ENCODE measurements at places on chromosomes 5 and 9.

- no peak for DNase-seq
Observed at GRCh38 chr9:115393976-115394775, 276.2 kb upstream of the TNC start.

- DNase-seq, result no peak
Observed at GRCh38 chr9:8680658-8681057, 881.1 kb upstream of the DMAC1 start.

DNA sequence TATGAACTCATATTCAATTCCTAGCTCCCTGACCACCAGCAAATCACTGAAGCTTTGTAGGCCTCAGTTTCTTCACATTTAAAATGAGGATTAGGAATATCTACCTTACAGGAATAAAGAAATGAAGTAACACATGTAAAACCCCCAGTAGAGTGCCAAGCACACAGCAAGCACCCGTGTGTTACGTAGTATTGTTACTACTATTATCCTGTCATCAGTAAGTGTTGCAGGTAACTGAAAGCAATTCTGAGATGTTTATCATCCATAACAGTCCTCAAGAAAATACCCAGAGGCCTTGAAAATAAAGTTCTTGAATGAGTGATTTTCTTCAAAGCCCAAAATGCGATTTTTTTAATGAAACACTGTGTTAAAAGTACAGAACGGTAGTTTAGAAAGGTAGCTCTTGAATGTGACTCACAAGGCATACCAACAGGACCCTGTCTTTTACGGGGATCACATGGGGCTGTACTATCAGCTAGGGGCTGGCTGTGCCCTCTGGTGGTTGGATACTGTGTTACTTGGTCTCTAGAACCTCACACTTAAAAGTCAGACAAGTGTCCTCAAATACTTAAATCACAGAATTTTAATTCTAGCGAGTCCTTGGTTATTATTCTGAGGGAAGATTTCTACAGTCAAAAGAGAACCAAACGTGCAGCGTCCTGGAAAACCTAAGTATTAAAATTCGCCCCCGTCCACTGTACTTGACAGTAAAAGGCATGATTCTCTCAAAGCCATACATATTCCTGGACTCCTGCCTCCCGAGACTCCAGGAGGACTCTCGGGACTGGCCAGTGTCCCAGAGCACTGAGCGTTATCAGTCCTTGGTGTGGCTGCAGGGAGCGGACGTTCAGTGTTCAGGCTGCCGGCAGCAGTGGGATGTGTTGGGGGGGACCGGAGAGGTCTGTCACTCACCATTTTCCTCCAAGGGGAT, 725 bp downstream of the NDUFB6 start:
- DNase-seq, result peak; percentile 66

DNA sequence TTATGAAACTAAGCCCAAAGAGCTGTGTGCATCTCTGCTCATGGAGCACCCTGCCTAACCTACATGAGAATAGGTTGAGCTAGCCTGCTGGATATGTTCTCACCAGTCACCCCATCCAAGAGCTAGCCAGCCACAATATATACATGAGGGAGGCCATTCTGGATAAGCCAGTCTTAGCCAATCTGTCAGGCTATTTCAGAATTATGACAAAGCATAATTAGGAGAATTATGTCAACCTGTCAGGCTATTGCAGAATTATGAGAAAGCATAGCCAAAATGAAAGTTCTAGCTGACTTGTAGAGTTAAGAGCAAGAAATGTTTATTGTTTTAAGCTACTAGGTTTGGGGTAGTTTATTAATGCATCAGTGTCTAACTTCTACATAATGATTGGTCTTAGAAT, 189.8 kb downstream of the WDR70 start:
- no peak for DNase-seq

GRCh38 chr5:143347046-143347445, 56.4 kb downstream of the NR3C1 start:
- no peak for DNase-seq

DNA sequence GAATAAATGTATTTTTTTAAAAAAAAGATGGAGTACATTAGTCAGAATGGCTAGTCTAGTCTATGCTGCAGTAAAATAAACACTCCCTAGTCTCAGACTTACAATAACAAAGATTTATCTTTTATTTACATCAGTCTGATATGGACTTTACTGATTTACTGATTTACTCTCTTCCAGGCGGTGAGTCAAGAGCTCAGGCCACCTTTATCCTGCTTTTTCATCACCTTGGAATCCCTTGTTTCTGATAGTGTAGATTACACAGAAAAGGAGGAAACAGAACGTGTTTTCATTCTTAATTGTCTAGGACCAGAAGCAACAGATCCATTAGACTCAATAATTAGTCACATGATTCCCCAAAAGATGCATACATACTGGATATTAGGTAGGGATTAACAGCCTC, 290.1 kb upstream of the TRPC7 start:
- peak; percentile 65 for DNase-seq

DNA sequence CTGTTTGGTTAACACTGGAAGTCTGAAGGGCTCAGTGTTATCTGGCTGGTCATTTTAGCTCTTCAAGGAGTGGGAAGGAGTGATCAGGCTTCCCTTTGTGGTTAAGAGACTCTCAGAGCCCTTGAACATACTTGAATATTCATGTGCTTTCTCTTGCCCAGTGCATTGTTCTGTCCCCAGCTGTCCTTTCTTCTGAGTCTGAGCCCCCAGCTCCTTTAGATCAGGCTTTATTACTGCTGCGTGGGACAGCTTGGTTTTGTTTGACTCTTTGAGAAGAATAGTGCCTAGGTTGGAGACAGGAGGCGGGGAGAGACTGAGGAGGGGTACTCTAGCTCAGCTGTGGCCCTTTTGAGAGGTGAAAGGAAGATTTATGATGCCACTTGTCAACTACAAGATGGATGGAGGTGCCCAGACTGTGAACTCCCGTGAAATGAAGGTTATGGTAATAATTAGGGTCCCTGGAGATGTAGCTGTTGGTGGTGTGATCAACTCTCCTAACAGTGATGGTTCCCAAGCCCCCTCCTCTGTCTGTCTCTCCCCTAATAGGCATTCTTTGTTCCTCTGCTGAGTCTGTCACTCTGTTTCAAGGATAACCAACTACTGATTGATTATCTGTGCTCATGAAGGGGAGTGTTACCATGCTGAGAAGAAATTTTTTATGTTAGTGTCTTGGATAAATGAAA, 83.1 kb upstream of the GLRA1 start:
- DNase-seq, result no peak

GRCh38 chr5:7673658-7674057, 177.3 kb downstream of the CFAP90 start:
- DNase-seq, result no peak

DNA sequence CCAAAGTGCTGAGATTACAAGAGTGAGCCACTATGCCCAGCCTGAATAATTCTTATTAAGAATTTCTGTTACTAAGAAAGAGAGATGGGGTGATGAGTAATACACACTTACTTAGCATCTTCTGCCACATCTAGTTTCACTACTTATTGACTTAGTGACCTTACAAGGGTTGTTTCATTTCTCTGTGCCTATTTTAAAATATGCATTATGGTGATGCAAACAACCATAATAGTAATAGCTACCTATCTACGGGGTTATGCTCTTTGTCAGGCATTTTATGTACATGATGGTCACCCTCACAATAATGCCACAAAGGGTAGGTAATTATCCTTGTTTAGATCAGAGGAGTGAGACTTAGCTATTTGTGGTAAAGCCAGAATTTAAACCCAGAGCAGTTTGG, 499.0 kb upstream of the SGCD start:
- no peak for DNase-seq

DNA sequence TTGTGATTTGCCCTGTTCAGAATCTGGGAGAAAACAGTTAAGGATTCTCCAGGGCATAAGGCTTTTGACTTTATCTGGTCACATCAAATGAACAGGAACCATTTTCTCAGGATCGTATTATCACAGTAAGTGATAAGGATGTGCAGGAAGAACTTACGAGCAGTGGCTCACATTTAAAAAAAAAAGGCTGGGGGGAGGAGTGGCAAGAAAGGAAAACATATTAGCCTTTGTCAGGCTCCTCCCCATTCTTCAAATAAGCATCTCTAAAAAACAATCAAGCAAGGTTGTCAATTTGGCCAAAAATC, 234.3 kb upstream of the TMEM161B start:
- no peak for DNase-seq

DNA sequence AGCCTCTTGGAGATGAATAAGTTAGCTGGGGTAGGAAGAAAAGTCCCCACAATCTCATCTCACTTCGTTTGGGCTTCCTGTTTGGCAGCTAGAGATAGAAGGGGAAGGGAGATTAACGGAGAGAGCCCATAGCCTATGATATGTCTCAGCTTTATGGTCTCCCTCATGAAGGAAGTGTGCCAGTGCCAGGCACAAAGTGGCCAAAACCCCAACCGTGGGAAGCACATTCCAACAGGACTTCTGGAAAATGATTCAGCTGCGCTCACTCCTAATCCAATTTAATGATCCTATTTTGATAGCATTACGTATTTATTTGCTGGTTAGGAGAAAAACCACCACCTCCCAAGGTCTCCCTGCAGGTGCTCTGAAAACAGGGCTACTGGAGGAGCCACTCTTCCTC, 303.1 kb upstream of the CLINT1 start:
- no peak for DNase-seq

- no peak for DNase-seq
Observed at GRCh38 chr5:25345240-25345771, 700.5 kb upstream of the CDH10 start.

DNA sequence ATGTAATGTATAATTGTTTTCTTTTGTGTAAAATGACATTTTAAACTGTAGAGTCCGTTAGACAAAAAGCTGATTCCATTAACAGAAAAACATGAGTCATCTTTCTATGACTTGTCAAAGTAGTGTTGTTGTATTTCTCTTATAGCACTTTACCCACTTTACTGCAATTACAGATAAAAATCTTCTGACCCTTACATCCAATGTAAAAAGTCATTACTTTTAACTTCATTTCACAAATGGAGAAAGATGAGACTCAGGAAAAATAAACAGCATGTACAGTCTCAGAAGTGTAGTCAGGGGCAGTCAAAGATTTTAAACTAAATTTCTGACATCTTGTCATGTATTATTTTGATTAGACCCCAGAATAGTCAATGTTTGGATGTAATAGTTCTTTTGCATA, 146.6 kb downstream of the CTNND2 start:
- DNase-seq, result no peak

DNA sequence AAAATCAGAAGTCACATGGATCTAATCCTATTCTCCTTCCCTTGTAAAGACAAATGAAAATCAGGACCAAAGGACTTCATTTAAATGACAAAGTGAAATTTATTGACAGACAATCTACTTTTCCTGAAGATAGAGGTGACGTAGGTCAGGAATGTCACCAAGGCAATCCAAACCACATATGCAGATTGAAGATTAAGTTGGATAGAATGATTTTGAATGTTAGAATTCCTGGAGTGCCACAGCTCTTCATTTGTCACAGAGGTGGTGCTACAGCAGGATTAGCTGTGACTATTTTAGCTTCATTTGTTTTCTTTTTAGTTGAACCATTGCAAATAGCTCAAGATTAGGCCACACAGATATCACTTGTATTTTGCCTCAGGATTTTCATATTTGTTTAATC, 736.0 kb upstream of the ARRDC3 start:
- no peak for DNase-seq

- DNase-seq, result no peak
Observed at GRCh38 chr9:23842565-23843129, 16.6 kb upstream of the ELAVL2 start.

DNA sequence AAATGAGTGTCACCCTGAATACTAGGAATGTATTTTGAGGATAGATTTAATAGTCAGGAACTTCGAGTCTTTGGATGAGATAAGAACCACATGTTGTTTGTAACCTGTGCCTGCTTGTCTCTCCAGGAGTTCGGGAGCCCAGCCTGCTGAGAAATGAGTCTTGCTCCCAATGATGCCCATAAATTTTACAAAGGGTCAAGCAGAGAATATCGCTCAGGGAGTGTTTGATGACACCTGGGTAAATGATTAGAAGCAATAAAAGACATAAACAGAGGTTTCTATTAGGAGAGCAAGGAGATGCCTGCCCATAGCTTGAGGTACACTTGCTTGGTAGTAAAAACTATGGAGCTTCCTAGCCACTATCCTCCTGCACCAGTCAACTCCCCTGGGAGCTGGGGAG, 46.9 kb upstream of the KLF4 start:
- no peak for DNase-seq

DNA sequence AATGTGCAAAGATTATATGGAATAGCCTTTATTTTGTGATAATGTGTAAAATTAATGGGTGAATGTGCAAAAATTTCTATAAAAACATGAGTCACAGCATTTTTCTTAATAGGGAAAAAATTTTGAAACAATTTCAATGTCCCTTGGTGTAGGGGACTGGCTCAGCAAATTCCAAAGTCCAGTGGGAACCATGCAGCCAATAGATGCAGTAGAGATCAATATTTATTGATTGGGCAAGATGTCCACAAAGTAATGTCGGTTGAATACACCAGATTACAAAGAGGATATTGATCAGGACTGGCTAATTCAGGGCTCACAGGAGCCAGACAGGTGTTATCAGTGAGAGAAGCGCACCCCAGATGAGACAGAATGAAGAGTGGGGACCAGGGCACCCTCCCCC, 62.5 kb downstream of the AMBP start:
- no peak for DNase-seq

- DNase-seq, result peak; percentile 35
Observed at GRCh38 chr5:169876386-169876785, 103.9 kb downstream of the INSYN2B start.

DNA sequence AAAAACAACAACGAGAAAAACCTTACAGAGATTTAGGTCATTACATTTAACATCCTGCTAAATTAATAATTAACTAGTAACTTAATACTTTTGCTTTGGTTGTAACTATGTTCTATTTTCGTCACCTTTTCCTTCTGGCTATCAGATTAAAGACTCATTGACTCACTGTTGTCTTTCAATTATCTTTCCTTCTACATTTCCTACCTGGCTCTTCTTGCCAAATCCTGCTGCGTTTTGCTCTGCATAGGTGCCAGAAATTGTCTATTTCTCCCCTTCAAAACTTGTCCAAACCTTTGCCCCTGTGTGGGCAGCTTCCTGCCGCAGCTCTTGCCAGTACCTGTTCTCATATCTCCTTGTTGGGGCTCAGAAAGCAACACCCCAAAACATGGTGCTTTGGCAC, 235.5 kb upstream of the ZNF608 start:
- no peak for DNase-seq

DNA sequence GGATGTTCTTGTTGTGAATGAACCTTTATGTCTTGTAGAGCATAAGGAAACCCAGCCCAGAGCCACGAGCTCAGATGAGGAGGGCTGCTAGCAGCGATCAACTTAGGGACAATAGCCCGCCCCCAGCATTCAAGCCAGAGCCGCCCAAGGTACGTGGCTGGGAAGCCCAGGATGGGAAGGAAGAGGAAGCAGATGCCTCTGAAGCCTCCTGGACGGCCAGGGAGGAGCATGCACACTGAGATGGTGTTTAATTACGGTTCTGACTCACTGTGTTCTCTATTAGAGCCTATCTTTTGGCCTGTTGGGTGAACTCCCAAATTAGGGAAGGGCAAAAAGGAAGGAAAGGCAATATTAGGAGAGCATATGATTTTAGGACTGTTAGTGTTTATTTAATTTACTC, 75.3 kb downstream of the TJP2 start:
- peak; percentile 2 for DNase-seq

- no peak for DNase-seq
Observed at GRCh38 chr5:161539016-161539415, 7.5 kb downstream of the GABRB2 start.

- DNase-seq, result no peak
Observed at GRCh38 chr5:71528206-71528605, 58.9 kb upstream of the MCCC2 start.

- DNase-seq, result no peak
Observed at GRCh38 chr9:16063241-16063591, 510.4 kb downstream of the CCDC171 start.

- no peak for DNase-seq
Observed at GRCh38 chr9:137113385-137114159, 961 bp downstream of the DPP7 start.

All from fibroblast of skin of right quadriceps (primary cell).